GM10248 (cell line): ENCODE measurements at places on chromosomes 1 and 21.

DNA sequence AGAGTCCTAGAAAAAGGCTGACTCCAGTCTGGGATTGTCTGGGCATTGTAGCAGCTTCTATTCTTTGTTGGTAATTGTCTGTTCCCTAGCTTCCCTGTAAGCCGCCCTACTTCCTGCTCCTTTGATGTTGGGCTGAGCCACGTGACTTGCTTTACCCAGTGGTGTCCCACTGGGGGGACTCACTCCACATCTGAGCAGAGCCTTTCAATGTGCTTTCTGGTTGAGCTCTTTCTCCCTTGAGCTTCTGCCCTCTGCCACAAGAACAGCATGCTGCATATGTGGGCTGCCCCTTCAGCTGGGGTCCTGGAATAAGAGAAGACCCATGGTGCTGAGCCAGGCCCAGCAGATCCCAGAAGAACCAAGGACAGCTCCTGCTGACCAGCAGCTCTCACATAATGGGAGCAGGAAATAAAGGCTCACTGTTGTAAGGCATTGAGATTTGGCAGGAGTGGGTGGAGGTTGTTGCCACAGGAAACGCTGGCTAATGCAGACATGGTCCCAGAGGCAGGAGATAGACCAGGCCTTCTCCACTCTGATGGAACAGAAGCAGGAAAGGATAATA lies 276.3 kb upstream of the GJB5 start:
- no peak for DNase-seq

DNA sequence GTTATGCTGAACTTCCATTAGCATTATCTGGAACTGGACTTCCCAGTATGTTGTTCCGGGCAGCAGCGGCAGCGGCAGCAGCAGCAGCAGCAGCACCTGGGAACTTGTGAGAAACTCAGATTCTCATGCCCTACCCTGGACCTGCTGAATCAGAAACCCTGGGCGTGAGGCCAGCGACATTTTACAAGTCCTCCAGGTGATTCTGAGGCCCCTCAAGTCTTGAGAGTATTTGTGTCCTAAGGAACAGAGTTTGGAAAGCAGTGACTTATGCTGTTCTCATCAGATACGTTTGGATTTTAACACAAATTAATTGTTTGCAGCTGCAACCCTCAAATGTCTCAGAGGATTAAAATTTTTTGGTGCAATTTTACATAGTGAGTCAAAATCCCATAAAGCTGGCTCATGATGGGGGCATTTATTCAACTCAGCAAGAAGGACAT lies 157.2 kb upstream of the KAZN start:
- no peak for DNase-seq

DNA sequence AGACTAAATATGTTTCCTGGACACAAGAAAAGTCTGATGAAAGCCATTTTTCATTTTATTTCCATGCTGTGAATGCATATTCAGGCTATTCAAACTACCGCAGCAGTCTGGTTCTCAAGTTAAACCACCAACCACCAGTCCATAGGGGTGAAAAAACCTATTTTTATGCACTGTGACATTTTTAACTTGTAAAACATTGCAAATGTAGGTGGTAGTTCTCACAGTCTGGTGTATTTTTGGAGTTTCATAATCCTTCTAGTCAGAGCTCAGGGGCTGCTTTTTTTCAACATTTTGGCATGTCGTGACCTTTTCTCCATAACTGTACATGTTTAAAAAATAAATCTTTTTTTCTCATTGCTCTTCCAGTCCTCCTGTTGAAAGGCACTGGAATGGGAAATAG lies 907.6 kb upstream of the ADGRL2 start:
- DNase-seq, result peak; percentile 14

GRCh38 chr1:1287288-1288110 lies 7.3 kb downstream of the SCNN1D start:
- no peak for DNase-seq

- no peak for DNase-seq
Measured at GRCh38 chr1:19042675-19043578, 86.5 kb upstream of the IFFO2 start.

- DNase-seq, result no peak
Measured at GRCh38 chr1:41444785-41445184, 39.7 kb downstream of the EDN2 start.

- DNase-seq, result no peak
Measured at GRCh38 chr1:78855258-78855657, 151.3 kb downstream of the ADGRL4 start.

DNA sequence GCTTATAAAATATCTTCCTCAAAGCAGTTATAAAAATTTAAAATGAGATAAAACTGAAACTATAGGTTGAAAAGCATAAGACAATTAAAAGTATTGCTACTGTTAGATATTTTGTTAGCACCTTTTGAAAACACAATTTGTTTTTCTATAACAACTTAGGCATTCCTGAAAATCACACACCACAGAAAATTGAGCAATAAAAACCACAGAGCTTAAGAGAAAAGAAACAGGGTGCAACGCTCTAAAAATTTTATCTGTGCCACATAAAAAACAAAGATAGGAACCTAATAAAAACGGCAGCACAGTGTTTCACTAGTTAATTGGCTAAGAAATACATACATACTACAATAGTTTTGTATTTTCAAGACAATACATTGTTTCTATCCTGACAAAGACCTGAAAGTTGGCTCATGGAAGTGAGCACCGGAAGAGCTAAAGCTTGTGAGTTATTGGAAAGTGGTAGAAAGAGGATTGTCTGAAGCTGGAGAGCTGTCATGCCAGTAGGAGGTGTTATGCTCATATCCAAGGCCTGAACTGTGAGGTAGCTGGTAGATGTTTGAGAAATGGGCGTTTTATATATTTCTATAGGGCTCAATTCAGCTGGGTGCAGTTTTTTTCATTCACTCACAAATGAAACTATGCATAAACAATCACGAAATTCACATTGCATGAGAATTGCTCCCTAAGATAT lies 45.8 kb downstream of the RGS7 start:
- DNase-seq, result no peak

- DNase-seq, result peak; percentile 83
Measured at GRCh38 chr1:9615316-9616063, 26.8 kb downstream of the TMEM201 start.

DNA sequence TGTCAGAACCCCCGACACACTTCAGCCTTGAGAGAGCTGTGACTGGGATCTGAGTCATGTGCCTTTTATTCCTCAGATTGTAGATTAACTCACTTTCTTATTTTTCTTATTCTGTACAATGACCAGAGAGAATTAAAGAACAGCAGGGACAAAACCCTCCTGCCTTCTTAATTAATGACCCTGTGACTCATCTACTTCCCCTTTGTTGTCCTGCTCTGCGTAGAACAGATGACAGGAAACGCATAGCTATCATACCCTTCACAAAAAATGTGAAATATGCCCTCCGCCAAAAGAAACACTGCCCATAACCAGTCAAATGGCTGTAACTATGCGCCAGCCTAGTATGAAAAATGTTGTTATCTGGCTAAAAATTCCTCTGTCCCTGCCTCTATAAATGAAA lies 9.1 kb upstream of the PADI2 start:
- no peak for DNase-seq

DNA sequence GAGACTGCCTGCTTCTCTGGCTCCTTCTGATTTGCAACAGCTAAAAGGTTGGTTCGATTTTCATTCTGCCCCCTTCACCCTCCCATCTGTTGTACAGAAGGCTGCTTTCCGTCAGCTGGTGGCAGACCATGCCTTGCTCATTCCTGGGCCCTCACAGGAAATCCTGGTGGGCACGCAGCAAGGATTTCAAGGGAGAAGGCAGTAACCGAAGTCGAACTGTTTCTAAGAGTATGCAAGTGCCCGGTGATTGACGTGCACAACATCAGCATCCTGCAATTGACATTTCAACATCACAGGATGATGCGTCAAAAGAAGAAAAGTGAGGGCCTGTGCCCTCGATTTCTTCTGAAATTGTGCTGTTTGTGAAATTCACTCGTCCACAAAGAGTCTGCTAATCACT lies 83.8 kb downstream of the PLPP3 start:
- no peak for DNase-seq

GRCh38 chr1:11690397-11691301 lies 861 bp upstream of the DRAXIN start:
- DNase-seq, result no peak

GRCh38 chr1:46043458-46044017 lies 88.9 kb downstream of the PIK3R3 start:
- peak; percentile 63 for DNase-seq

- no peak for DNase-seq
Measured at GRCh38 chr1:82893712-82894470, 1093.2 kb downstream of the ADGRL2 start.

DNA sequence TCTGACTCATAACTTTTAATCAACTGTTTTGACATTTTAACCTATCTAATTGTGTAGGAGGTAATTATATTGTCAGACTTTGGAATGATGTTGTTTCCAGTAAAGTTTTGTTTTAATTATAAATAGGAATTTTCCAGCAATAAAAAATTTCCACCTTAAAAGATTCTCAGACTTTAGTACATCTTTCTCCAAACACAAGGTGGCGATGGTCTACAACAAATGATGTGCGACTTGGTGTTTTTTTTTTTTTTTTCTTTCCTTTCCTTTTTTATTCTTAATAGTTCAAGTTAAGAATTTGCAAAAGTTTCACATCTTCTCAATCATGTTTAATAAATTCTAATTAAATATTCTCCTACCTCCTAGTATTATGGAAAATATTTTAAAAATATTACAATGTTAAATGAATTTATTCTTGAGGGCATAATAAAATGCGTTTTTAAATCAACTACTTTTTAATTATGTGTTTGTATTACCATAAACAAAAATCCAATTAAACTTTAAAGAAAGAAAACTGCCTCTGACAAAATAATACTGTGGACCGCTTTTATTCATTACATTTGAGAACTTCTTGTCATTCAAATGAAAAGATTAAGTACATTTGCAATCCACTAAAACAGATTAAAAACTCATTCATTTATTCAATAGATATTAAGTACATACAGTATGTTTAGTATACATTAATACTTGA lies 4.4 kb upstream of the ADAMTS1 start:
- no peak for DNase-seq

GRCh38 chr1:236009857-236010256 lies 55.0 kb downstream of the NID1 start:
- DNase-seq, result no peak

- DNase-seq, result no peak
Measured at GRCh38 chr21:38921511-38922251, 116.0 kb downstream of the ETS2 start.

DNA sequence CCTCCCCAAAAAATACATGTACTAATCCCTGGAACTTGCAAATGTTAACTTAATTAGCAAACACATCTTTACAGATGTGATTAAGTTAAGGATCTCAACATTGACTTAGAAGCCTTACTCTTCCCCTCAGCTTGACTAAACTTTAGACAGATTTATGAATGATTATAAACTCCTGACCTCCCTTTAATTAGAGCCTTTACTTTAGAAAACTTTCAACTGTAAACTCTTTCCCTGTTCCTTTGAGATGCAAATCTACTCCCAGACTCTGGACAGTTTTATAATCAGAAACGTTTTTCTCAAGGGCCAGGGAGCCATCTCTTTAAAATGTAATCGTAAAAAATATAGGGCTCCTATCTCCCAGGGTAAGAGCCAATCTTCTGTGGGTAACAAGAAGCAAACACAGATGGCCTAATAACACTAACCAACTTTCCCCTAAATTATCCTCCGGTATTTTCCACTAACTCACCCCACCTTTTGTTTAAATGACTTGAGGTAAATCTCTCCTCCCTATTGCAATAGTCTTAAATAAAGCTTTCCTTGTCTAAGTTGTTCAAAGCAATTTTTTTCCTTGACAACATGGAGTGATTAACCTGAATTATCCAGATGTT lies 284.1 kb downstream of the BRINP3 start:
- no peak for DNase-seq

DNA sequence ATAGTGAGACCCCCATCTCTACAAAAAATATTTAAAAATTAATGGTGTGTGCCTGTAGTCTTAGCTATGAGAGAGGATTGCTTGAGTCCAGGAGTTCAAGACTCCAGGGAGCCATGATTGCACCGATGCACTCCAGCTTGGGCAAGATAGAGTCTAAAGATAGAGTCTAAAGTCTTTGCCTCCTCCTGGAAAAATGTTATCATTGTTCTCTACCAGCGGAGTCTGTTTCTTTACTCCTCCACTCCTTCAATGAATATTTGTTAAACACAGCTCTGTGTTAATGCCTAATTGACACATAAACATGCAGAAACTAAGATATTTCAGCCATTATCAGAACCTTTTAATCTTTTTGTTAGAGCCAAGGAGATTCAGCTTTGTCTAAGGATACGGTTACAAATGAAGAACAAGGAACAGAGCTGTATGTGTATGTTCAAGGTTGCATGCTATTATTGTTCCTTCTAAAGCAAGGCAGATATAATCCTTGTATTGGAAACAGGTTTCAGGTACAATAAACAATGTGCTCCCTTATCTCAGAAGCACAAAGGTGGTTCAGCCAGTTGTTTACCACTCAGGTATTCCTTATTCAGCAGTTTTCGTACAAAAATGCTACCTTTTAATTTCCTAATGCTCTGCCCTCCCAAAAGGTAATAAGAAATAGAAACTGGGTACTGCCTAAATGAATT lies 15.4 kb downstream of the OVAAL start:
- no peak for DNase-seq

- DNase-seq, result no peak
Measured at GRCh38 chr1:17065666-17066065, 11.8 kb upstream of the SDHB start.

DNA sequence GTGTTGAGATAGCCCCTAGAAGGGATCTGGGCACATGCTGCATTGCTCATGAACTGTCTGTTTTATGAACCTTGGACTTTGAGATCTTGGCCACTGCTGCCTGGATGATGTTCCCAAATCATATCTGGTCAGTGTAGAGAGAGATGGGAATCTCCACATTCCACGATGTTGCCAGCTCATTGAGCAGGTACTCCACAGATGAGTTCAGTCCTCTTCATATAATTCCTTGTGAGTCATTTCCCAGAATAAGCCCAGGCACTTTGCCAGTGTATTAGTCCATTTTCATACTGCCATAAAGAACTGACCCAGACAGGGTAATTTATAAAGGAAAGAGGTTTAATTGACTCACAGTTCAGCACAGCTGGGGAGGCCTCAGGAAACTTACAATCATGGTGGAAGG lies 254.0 kb upstream of the RUNX1 start:
- no peak for DNase-seq

DNA sequence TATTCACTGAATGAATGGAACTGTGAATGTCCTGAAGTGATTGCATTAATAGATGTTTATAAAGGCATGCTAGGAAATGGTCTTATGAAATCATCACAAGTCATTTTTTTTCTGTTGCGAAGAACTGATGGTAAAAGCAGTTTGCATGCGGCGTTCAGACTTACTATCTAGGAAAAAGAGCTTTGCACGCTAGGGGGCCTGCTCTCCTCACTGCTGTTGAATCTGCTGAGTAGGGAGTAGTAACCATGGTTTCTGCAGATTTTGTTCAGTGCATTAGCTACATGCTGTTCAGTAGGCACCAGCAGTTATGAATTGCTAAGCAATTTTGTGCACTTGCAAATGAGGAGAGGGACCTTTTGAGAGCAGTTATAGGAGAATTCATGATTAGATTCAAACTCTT lies 57.9 kb downstream of the CENPF start:
- no peak for DNase-seq

DNA sequence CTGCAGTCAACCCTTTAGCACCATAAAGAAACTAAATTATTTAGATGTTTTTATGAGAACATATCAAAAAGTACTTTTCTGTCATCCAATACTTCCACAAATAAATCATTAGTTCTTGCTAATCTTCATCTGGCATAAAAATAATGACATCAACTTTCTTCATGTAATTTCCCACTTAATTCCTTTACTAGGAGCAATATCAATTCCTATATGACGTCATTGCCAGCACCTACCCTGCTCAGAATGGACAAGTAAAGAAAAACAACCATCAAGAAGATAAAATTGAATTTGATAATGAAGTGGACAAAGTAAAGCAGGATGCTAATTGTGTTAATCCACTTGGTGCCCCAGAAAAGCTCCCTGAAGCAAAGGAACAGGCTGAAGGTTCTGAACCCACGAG lies 116.9 kb downstream of the PTPRC start:
- no peak for DNase-seq
